ENCODE measurements at places on chromosomes 7 and 10.

GRCh38 chr10:121262774-121263430 is 335.3 kb downstream of the FGFR2 start:
- DNase-seq = no peak

DNA sequence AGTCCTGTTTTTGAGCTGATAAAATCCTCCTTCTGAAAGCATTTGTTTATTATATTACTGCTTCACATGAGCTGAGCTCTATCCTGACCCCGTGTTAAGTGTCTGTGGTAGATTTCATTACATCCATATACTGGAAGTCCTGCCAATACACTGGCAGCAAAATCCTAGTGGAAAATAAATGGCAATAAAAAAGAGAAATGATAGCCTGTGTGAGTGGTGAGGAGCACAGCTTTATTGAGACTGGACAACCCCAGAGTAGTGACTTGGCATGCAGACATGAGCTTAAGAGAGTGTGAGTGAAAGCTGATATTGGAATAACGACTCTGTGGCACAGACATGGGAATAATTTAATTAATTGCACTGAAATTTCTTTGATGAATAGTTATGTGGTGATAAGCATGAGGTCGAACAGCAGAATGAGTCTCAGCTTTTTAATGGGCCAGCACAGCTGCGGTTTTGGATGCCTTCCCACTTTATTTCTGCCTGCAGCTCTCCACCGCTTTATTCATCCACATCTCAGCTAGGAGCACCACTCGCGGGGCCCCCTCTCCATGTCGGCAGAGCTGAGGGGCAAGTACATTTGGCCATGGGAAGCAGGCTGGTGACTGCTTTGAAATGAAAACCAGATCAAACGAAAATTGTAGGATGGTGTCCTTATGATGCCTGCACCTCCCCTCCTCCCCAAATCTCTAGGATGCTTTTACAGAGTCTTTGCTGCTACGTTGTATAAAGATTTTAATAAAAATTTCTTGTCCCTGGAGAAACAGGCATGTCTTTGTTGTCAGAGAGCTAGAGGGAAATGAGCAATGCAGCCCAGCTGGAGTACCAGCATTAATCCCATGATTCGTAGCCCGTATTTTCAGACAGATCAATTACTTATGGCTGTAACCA is 494.3 kb downstream of the AUTS2 start:
- DNase-seq = no peak

GRCh38 chr7:139594911-139595476 is 71.5 kb downstream of the CLEC2L start:
- DNase-seq = no peak

GRCh38 chr10:29712108-29712507 is 77.3 kb upstream of the SVIL start:
- no peak for DNase-seq
